ENCODE measurements at places on chromosomes 2 and 18. TPM values are rescaled to one million over a fixed set of nuclear protein-coding genes. Genes with fewer than 3 reads are reported as not detected.

- DNase-seq, result no peak
These were observed 1567.5 kb upstream of the LRRTM1 start for GRCh38 chr2:81872006-81872405.

GRCh38 chr18:6120820-6121279 is 225.5 kb upstream of the TMEM200C start:
- no peak for DNase-seq

Gene CHRNG
- 0.87 TPM for total RNA-seq

DNA sequence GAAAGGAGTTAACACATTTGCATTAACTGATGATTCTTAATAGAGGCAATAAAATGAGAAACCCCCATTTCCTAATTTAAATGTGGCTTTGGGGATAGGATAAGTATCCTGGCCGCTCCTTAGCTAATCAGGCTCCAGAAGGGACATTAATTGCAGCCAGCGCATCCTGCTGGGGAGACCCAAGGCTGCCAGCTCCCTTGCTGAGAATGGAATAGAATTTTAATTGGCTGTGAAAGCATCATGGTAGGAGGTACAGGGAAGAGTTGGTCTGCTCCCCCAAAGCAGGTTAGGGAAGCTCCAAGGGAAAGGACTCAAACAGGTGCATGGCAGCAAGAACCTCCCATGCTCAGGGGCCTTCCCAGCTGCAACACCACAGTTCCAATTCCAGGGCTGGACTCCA is 71.4 kb downstream of the MARCHF4 start:
- no peak for DNase-seq

- no peak for DNase-seq
These were observed 2.0 kb downstream of the SP9 start for GRCh38 chr2:174336501-174337336.

Gene RNMT
- total RNA-seq, result 40.8 TPM

DNA sequence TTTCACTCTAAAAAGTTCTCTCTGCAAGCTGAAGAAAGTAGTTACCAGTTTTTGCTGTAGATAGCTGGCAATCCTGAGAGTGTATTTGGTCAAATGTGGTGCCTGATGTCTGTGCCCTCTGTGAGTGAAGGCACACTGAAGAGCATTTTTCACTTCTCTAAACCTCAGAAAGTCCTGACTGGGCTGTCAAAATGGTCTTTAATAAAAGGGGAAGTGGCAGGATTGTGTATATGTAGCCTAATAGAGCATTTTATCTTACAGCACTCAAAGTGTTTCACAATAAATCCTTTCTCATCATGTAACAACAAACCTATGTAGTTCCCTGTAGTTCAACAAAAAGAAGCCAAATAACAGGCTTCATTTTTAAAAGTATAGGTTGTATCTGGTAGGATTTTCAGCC is 1552.3 kb upstream of the SLC39A10 start:
- no peak for DNase-seq

GRCh38 chr18:47912794-47913585 is 17.5 kb downstream of the SMAD2 start:
- DNase-seq, result no peak

GRCh38 chr2:41326851-41327250 is 721.0 kb upstream of the PKDCC start:
- DNase-seq, result no peak

GRCh38 chr2:67616749-67617148 is 219.6 kb downstream of the ETAA1 start:
- no peak for DNase-seq

Gene DSC3
- 306 TPM for total RNA-seq

Gene MYL1
- total RNA-seq, result not detected

Gene MYCN
- total RNA-seq, result 24.6 TPM

All from type B pancreatic cell (in vitro differentiated cells).